Fibroblast of villous mesenchyme (primary cell): ENCODE measurements at places on chromosomes 7 and 10.

DNA sequence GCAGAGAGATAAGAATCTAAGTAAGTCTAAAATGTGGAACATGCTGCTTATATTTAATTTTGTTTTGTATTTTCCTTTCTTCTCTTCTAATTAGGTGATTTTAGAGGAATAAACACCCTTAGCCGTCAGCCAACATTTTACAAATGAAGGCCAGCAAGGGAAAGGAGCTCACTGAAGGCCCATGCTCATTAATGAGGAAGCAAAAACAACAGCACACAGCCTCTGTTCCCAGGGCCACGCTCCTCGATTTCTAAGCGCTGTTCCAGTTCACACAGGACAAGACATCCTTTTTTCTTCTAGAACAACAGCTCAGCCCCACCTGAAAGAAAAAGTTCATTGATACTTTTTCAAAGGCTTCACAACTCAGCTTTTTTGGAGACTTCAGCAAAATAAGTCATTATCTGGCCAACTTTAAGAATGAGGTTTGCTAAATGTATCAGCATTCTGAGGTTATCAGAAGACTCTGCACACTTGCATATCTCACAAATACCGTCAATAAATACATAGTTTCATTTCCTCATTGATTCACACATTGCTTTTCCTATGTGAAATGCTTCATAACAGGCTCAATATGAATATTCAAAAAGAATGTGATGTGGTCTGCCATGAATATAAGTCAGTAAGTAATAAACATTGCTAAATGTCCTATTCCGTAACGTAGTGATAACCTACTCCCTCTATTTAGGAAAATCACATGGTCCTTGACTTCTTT is 34.8 kb upstream of the SFMBT2 start:
- no peak for DNase-seq

GRCh38 chr7:40965774-40966173 is 737.1 kb downstream of the INHBA start:
- DNase-seq: no peak

GRCh38 chr7:41825927-41826480 is 123.1 kb upstream of the INHBA start:
- DNase-seq: no peak

DNA sequence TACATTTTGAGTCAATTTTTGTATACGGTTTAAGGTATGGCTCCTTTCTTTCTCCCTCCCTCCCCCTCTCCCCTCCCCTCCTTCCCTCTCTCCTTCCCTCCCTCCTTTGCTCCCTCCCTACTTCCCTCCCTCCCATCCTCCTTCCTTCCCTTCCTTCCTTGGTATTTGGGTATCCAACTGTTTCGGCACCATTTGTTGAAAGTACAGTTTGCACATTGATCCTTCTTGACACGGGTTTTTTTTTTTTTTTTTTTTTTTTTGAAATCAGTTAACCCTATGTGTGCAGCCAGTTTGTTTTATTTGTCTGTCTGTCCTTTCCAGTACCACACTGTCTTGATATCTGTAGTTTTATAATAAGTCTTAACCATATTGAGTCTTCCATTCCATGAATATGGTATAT is 39.9 kb upstream of the INSYN2A start:
- DNase-seq: no peak

DNA sequence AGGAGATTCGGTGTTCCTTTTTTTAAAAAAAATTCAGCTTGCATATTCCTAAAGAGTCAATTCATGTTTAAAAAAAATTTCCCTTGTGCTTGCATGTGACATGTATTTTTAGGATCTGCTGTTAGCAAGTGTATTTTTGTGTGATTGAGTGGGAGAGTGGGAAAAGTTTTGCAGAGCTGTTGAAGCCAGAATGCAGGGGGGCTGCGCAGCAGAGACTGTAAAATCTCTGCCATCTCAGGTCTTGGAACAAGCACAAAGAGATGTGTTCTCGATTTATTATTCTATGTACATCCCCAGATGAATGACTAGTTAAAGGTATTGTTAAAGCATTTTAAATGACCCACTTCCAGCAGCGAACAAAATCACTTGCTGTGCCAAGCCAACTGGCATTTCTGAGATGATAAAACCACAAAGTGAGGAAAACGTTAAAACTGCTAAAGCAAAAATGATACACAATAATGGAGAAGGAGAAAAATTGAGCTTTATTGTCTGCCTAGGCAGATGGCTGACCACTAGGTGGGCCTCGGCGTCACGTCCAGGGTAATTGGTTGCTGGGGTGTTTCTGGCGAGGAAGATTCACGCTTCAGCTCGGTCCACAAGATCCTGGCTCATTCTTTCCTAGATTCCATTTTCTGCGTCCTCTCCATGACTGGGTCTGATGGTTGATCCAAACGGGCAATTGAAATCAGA is 67.0 kb upstream of the ATRNL1 start:
- no peak for DNase-seq

DNA sequence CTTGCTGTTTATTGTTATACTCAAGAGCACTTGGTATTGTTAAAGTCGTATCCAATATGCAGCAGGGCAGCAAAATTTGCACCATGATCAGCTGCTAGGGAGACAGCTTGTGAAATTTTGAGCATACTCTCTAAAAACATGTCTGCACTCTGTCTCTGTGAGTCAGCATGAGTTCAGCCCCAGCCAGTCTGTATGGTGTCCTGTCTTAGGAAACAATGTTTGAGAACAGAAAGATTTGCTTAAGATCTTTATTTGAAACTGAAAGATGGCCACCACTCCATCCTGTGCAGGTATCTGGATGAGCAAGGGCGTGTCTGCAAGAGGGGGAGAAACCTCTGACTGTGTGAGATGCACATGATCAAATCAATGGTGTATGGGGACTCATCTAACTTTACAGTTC is 97.1 kb downstream of the GNAI1 start:
- peak; percentile 73 for DNase-seq

DNA sequence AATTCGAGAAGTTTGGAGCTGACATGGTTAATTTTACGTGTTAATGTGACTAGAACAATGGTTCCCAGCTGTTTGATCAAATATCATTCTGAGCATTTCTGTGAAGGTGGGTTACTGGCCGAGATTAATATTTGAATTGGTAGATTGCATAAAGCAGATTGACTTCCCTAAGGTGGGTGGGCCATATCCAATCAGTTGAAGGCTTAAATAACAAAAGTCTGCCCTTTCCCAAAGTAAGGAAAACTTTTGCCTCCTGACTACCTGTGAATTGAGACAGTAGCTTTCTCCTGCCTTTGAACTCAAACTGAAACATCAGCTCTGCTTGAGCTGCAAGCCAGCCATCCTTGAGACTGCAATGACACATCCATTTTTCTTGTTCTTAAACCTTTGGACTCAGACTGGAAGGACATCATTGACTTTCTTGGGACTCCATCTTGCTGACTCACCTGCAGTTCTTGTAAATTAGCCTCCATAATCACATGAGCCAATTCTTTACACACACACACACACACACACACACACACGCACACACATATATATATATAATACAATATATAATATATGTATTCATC is 63.1 kb upstream of the LRRTM3 start:
- no peak for DNase-seq

- peak; percentile 38 for DNase-seq
Measured at GRCh38 chr10:108629834-108630233, 1293.5 kb downstream of the XPNPEP1 start.

- DNase-seq: no peak
Measured at GRCh38 chr10:49268185-49268584, 30.8 kb upstream of the C10orf71 start.

DNA sequence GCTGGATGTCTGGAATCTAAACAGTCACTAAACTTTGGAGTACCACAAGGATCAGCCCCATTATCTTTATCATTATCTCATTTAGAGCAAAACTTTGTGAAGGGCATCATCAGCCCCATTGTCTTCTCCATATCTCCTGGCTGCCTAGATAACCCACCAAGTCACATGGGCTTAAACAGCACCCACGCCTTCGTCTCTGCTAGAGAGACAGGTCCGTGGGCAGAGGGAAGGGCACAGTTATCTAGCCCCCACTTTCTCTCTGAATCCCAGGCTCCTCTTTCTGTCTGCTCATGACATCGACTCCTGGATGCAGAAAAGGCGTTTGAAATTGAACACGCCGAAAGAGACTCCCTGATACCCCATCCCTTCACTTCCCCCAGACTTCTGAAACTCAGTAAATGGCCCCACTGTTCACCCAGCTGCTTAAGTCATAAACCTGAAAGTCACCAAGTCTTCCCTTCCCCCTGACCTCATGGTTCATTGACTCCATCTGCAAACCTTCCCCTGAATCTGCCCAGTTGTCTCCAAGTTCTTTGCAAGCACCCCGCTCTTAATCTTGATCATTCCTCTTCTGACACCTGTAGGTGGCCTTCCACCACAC is 20.9 kb upstream of the PARD3 start:
- DNase-seq: no peak

- no peak for DNase-seq
Measured at GRCh38 chr10:26780106-26780792, 80.5 kb downstream of the ABI1 start.

GRCh38 chr7:142930126-142930730 is 3.3 kb downstream of the TRPV5 start:
- no peak for DNase-seq

GRCh38 chr7:27364344-27364758 is 121.7 kb downstream of the EVX1 start:
- peak; percentile 85 for DNase-seq

DNA sequence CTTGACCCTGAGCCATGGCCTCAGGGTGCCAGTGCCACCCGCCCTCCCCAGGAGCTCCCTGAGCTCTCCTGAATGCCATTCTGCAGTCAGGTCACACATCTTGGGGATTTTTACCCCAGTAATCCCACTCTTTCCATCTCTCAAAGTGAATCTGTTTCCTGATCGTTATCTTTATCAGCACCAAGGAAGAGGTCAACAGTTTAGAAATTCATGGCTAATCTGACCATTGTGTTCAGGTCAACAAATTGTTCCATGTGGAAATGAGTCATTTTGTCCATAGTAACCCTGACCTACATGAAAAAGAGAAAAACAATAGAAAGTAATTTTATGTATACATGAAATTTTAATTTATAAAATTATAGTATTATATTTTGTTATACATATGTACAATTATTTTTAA is 28.8 kb upstream of the ZNF488 start:
- peak; percentile 22 for DNase-seq

- no peak for DNase-seq
Measured at GRCh38 chr10:98417973-98418664, 3.1 kb upstream of the PYROXD2 start.

- DNase-seq: no peak
Measured at GRCh38 chr10:74968667-74969061, 142.3 kb downstream of the KAT6B start.

DNA sequence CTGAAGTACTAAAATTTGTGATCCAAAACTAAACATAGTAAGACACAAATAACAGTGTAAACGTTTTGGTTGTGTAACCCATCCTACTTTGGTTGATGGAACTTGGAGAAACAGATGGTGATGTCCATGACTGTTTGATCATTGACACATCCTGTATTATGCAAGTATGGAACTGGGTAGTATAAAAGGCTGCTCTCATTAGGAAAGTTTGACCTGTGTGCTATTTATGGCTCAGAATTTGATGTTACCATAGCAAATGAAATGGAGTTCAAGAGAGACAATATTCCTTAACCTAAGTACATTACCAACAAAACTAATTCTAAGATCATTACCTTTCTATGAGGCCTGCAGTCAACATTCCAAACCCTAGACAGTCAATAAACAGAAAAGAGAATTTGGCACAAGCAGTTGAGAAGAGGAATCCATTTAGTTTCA is 39.9 kb downstream of the DKK1 start:
- peak; percentile 92 for DNase-seq

- DNase-seq: no peak
Measured at GRCh38 chr10:6657196-6657595, 77.1 kb upstream of the PRKCQ start.

GRCh38 chr7:155053002-155053401 is 17.1 kb upstream of the HTR5A start:
- no peak for DNase-seq

DNA sequence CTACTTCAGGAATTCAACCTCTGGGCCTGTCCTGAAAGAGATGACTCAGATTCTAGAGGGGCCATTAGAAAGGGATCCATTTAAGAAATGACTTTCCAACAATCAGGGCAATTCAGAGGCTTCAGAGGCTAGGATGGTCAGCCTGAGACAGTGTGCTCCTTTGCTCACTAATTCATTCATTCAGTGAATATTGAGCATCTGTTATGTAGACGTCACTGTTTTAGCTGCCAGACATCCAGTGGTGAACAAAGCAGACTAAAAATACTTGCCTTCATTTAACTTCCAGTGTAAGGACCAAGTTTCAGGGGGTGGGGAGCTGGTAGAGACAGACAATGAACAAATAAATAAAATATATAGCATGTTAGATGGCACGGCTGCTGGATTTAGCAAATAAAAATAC is 1.6 kb downstream of the KIAA1217 start:
- DNase-seq: no peak

DNA sequence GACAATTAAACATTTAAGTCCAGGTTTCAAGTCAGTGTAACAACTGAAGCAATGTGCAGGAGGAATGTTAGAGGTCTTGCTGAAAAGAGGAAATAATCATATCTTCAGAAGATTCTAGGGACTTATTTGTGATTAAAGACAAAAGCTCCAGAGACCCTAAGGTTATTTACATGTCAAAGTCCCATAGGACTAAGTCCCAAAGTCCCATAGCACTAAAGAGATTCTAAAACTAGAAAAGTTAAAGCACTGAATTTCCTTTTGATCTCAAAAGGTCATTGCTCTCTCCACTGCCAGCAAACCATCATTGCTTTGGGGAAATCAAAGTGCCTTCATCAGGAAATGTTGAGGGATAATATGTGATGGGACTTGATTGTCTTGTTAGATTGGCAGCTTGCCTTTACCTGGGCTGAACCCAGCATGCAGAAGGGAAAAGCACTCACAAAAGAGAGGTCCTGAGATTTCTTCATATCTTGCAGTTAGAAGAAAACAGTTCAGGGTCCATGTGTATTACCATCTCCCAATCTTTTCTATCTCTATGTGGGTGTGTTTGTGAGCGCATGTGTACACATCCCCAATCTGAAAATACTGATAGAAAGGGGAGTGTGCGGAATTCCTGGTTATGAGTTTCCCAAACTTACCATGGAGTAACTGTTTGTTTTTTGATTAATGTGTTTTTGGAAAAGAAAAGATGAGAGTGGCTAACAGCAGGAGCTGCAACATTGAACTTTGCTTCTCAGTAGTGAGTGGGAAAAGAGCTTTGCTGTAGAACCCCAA is 21.8 kb downstream of the NUDT13 start:
- DNase-seq: no peak

- DNase-seq: no peak
Measured at GRCh38 chr10:28541717-28542365, 8.9 kb downstream of the WAC start.

GRCh38 chr10:128026615-128027300 is 99.5 kb downstream of the MKI67 start:
- no peak for DNase-seq

- no peak for DNase-seq
Measured at GRCh38 chr10:108894402-108895301, 1028.7 kb downstream of the XPNPEP1 start.

- no peak for DNase-seq
Measured at GRCh38 chr7:1936006-1936310, 265.9 kb downstream of the ELFN1 start.

GRCh38 chr7:44534501-44534900 is 6.6 kb downstream of the NPC1L1 start:
- DNase-seq: peak; percentile 20

- DNase-seq: peak; percentile 74
Measured at GRCh38 chr7:74043523-74043951, 15.6 kb downstream of the ELN start.
